ENCODE measurements at places on chromosomes 16 and 17. TPM values are rescaled to one million over a fixed set of nuclear protein-coding genes. Genes with fewer than 3 reads are reported as not detected.

The INPP5K gene
- total RNA-seq = 74.9 TPM

The BICDL2 gene
- total RNA-seq = 3.1 TPM

The RAMP2 gene
- total RNA-seq = 26.2 TPM

The TP53TG3F gene
- total RNA-seq = not detected

The SEPTIN1 gene
- total RNA-seq = 0.44 TPM

The SLFN12L gene
- 0.77 TPM for total RNA-seq

The TBC1D3C gene
- not detected for total RNA-seq

The FBXO39 gene
- 0.22 TPM for total RNA-seq

The GH1 gene
- not detected for total RNA-seq

The PRAC2 gene
- not detected for total RNA-seq

The NPIPA8 gene
- 76.3 TPM for total RNA-seq

The PRDM7 gene
- not detected for total RNA-seq
